Activated CD8-positive, alpha-beta memory T cell treated with anti-CD3 and anti-CD28 coated beads for 36 hours (primary cell): ENCODE measurements at places on chromosomes 1 and 21. TPM values are rescaled to one million over a fixed set of nuclear protein-coding genes. Genes with fewer than 3 reads are reported as not detected.

Gene CDCP2
- total RNA-seq, result not detected

Gene DUSP12
- 39.1 TPM for total RNA-seq

Gene B4GALT3
- total RNA-seq, result 58.9 TPM

Gene OR2T11
- total RNA-seq, result not detected

Gene PLA2G2C
- total RNA-seq, result not detected

Gene MAB21L3
- total RNA-seq, result not detected

Gene CACNA1E
- total RNA-seq, result not detected

Gene RGS16
- 79.4 TPM for total RNA-seq

Gene GNB1
- total RNA-seq, result 420 TPM

Gene ERICH3
- total RNA-seq, result not detected

Gene LYPD8
- total RNA-seq, result not detected

Gene PTPRC
- total RNA-seq, result 318 TPM

Gene ANXA9
- total RNA-seq, result 0.15 TPM

Gene CDCA8
- total RNA-seq, result 43.3 TPM

Gene OR2T2
- total RNA-seq, result not detected

Gene FCRL2
- not detected for total RNA-seq

Gene FNDC10
- total RNA-seq, result 3.2 TPM

Gene TFAP2E
- total RNA-seq, result 0.86 TPM

Gene FLG
- not detected for total RNA-seq

Gene C1orf141
- total RNA-seq, result not detected

Gene SAMD13
- 0.80 TPM for total RNA-seq

Gene OR10J1
- total RNA-seq, result not detected

Gene LORICRIN
- total RNA-seq, result not detected

Gene NHLH1
- total RNA-seq, result 0.46 TPM

Gene SEC16B
- not detected for total RNA-seq

Gene TDRD5
- not detected for total RNA-seq

Gene OR2G6
- total RNA-seq, result not detected

Gene DNAJC28
- 0.36 TPM for total RNA-seq

Gene SNAPIN
- total RNA-seq, result 34.3 TPM

Gene SLC1A7
- not detected for total RNA-seq

Gene RAB42
- total RNA-seq, result not detected

Gene NES
- total RNA-seq, result not detected

Gene KRTAP12-4
- total RNA-seq, result not detected

Gene LAPTM5
- 177 TPM for total RNA-seq
